ENCODE measurements at places on chromosomes 12 and 14.
A peak's percentile ranks its signal among the peaks of the same experiment; 100 is the strongest.

DNA sequence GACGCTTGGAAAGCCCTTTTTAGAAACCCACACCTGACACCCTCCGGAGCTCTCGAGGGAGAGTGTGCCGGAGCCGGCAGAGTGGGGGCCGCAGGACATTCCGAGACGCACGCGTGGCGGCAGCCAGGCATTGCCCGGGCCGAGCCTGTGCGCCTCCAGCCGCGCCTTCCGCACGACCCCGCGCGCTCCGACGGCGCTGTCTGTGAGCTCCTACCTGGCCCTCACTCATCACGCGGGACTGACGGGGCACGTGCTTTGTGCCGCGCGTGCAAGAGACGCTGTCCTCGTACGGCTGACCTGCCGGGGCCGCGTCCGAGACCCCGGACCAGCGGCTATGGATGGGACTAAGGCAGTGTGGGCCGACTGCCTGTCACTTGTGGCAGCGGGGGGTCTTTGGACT is 5.2 kb downstream of the GALNT9 start:
- no peak for DNase-seq

DNA sequence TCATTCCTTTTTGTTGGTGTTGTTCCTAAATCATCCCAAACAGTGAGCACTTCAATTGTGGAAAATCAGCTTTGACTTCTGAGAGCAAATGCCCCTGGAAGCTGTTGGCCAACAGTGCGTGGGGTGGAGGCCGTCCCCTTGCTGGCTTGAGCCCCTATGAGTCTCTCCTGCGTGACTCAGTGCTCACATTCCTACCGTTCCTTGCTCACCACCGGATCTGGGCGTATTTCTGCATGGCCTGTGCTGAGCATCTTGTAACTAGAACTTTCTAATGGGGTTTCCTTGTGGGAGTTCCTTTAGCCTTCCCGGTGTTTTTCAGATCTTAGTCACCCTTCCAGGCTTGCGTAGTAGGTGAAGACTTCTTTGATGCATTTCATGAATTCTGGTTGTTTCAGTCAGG is 14.7 kb downstream of the SERPINA1 start:
- peak; percentile 97 for DNase-seq

DNA sequence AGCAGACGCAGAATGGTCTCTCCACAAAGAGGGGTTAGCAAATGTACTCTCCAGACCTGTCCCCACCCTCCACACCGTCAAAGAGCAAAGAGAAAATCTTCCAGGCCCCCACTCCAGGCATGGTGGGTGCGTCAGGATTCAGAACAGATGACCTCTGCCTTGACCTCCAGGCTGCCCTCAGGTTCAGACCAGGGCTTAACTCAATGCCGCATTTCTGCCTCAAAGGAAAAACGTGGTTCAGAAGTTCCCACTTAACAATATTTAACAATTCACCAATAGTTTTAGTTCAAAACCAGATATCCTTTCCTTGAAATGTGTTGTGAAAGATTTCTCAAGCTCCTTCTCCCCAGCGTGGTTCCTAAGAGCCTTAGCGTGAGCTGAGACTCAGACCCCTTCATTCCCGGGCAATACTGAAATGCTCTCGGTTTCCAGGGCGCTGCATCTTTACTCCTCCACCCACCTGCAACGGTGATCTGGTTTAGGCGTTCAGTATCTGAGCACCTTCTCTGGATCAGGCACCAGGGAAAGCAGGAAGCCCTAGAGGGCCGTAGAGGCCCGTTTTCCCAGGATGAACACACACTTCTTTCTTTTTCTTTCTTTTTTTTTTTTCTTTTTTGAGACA is 22.9 kb downstream of the HSP90AA1 start:
- DNase-seq, result no peak

- DNase-seq, result no peak
These were observed 124.9 kb upstream of the MED13L start for GRCh38 chr12:116402163-116402939.

DNA sequence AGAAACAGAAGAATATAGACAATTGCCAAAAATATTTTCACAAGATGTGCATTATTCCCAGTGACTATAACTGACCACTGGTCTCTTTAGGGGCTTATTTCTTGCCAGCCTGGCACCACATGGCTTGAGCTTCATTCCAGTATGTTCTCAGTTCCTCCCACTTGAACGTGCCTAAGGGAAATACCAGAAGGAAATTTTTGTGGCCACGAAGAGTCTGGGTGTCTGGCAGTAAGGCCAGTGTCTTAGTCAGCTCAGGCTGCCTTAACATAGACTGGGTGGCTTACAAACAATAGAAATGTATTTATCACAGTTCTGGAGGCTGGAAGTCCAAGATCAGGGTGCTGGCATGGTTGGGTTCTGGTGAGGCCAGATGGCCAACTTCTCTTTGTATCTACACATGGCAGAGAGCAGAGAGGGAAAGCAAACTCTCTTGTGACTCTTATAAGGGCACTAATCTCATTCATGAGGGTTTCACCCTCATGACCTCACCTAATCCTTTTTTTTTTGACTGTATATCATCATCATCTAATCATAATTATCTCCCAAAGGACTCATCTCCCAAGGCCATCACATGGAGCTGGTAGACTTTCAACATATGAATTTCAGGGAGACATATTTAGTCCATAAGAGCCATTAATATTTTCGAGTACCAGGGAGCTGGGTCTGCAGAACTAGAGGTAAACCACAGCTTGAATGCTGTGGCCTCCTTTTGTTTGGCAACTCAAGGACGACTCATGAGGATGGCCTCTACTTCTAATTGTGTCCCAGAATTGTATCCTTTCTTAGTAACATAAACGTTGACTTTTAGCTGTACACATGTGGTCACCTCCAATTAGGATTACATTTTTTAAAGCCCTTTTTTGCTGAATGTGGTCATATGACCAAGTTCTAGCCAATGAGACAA is 5.1 kb upstream of the SMOC1 start:
- DNase-seq, result peak; percentile 9

GRCh38 chr14:100555436-100556139 is 31.6 kb downstream of the BEGAIN start:
- no peak for DNase-seq

GRCh38 chr12:122265886-122266229 is 436 bp downstream of the VPS33A start:
- DNase-seq, result no peak

DNA sequence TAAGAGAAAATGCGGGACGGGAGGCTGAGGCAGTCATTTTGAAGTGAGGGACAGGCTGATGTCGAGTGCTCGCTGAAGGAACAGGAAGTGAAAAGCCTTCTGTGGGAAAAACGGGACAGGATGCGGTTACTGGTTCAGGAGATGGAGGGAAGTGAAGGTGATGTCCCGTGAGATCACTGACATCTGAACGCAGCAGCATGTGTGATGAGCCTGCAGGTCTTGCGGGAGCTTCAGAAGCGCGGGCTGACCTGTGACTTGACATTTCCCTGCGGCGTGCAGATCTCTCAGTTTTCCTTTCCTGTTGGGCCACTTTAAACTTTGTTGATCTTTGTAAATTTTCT is 77.8 kb downstream of the DDX51 start:
- no peak for DNase-seq

GRCh38 chr12:100674036-100674888 is 100.8 kb downstream of the GAS2L3 start:
- no peak for DNase-seq

- DNase-seq, result no peak
These were observed 88.2 kb downstream of the SLC24A4 start for GRCh38 chr14:92411135-92411534.

GRCh38 chr12:91143206-91143605 is 31.9 kb upstream of the LUM start:
- DNase-seq, result no peak

DNA sequence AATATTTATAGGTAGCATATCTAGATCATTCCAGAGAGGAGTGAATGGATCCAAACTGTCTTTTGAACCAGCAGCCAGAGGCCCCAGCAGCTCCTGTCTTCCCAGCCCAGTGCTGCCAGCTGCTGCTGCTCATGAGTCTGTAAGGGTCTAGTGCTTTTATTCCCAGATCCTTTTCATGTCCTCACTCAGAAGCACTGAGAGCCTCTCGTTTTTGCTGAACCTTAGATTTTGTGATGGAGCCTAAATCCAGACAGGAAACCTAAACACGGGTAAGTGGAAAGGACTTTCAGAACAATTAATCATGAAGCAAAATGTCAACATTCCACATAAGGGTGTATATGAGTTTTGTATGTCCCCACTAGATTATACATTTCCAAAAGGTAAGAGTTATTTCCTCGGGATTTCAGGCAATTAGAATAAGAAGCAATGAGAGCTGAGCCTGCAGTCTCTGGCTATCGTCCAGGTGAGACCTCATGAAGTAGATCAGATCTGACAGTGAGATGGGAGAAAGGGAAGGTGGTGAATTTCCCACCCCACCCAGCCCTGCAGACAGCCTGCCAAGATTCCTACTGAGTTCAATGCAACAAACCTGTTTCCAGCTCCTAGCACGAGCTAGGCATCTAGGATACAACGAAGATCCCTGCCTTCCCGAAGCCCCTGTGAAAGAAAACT is 84.4 kb downstream of the NINJ2 start:
- DNase-seq, result no peak

DNA sequence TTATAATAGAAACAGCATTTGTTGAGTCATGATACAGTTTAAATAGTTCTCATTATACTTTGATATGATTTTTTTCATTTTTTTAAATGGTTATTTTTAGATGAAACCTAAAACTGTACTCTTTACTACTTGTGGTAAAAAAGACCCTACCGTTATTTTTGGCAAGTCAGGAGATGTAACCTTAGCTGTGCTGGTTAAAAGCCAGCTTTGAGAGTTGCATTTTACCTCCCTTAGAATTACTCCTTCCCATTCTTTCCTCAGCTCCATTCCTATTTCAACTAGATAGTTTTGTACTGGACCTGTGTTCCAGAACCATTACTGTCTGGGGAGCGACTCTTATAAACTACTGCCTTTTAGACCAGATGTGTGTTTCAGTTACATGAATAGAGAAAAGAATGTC is 92.0 kb downstream of the RAD51B start:
- peak; percentile 42 for DNase-seq

GRCh38 chr12:116600959-116601918 is 42.1 kb downstream of the MAP1LC3B2 start:
- peak; percentile 58 for DNase-seq

DNA sequence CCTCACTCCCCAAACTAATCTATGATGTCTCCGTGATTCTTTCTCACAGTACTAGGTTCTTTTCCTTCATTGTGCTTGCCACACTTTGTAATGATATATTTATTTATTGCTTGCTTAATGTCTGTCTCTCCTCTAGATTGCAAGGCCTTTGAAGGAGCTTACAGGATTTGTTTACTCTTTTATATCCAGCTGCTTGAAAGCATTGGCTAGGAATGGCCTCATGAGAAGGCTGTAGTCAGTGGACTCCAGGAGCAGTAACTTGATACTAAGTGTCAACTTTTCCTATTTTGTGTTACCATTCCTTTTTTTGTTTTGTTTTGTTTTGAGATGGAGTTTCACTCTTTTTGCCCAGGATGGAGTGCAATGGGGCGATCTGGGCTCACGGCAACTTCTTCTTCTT is 7.3 kb upstream of the FAM234B start:
- no peak for DNase-seq

- DNase-seq, result no peak
These were observed 1.9 kb upstream of the HAL start for GRCh38 chr12:95997911-95998510.

GRCh38 chr12:55997535-55997859 is 421 bp downstream of the SUOX start:
- no peak for DNase-seq

GRCh38 chr12:98998697-98999299 is 353.7 kb downstream of the APAF1 start:
- DNase-seq, result peak; percentile 43

DNA sequence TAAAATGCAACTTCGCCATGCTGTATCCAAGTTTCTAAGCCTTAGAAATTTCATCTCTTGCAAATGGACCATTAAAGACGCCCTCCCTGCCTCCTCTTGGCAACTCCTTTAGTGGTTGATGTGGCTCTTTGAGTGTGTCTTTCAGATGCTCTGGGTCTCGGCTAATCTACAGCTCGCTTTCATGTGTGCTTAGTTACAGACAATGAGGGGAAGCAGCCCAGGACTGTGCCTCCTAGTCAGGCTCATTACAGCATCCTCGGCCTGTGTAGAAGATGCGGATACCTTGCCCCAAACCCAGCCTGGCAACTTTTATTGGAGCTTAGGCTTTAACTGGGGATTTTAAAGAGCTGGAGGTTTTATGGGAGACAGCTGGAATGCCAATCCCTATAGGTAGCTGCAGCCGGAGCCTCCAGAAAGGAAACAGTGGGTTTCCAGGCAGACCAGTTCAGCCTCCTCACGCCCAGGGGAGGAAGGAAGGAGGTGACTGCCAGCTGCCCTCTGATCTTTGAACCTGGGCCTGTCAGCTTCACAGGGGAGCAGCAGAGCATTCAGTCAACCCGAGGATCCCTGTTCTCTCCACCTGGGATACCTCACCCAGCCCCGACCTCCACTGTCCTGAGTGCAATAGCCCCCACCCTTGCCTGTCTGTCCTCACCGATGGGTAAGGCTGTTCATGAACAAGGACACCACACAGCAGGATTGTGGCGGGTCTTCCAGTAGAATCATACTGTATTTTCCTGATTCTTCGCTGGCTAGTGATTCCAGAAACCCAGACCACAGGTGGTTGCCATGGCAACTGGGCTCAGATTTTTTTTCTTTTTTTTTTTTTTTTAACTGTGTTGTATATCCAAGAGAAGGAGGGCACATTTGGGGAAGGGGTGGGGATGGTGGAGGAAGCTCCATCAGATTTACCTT is 638.5 kb downstream of the MED13L start:
- peak; percentile 37 for DNase-seq

GRCh38 chr14:101193106-101193844 is 289.8 kb upstream of the RTL1 start:
- no peak for DNase-seq

GRCh38 chr12:72031066-72031465 is 92.4 kb downstream of the TPH2 start:
- DNase-seq, result no peak

DNA sequence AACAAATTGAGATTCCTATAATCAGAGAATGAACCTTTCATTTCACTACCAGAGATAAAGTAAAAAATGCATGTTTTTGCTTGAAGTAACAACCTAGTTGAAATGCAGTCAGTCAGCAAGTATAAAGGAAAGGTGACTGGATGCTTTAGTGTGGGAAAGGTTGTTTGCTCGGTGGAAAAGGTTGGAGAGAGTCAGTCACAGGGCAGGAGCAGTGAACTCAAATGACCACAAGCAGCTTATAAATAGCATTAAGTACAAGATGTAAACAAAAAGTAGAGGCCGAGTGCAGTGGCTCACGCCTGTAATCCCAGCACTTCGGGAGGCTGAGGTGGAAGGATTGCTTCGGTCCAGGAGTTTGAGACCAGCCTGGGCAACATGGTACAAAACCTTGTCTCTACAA is 98.1 kb upstream of the FGD4 start:
- DNase-seq, result no peak

DNA sequence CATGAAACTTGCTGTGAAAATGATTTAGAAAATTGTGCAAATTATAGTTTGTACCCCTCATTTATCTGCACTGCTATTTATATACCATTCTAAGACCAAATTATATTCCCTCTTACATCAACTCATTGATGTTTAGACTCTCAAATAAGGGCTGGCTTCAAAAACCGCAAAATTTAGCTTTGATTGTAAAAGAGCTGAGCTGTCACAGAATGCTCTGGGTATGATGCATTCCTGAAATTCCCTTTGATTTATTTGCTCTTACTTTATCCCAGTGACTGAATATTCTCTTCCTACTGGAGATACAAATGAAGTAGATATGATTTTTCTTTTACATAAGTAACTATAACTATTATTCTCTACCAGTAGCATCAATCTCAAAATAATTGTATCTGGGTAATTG is 78.0 kb upstream of the TMTC2 start:
- peak; percentile 64 for DNase-seq

GRCh38 chr14:21016413-21017190 is 8.3 kb downstream of the NDRG2 start:
- DNase-seq, result no peak

- peak; percentile 80 for DNase-seq
These were observed 9.3 kb upstream of the HDAC7 start for GRCh38 chr12:47828976-47829482.
